ENCODE measurements at places on chromosomes 2 and 18.
A peak's percentile ranks its signal among the peaks of the same experiment; 100 is the strongest.

DNA sequence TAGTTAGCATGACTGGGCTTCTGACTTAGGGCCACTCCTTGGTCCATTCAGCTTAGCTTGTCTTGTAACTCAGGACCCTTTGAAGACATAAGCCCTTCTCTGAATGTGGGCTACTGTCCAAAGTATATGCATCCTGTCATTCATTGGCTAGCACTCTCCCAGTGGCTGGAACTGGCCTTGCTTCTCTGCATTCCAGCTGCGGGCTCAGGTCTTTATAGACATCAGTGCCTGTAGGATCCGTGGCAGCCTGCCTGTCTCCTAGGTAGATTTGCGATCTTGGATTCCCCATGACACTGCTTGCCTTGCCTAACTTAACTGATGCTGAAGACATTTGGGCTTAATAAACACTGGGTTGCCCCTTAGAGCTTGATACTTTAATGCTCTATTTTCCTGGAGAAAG, 170.1 kb downstream of the DCC start:
- ATAC-seq: no peak

- no peak for ATAC-seq
Measured at GRCh38 chr2:181138816-181139215, 158.4 kb downstream of the UBE2E3 start.

DNA sequence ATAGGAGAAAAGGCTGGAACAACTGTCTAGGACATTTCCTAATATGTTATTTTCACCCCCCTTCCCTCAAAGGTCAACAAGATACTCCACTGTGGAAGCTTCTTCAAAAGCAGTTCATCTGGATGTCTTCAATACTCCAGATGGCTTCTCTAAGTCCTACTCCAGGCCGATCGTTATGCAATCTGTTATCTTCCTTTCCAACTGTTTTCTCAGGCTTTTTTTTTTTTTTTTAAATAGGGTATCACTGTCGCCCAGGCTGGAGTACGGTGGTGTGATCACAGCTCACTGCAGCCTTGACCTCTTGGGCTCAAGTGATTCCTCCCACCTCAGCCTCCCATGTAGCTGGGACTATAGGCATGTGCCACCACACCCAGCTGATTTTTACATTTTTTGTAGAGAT, 26.3 kb downstream of the ATP8B1 start:
- ATAC-seq: no peak

- ATAC-seq: peak; percentile 3
Measured at GRCh38 chr2:240584486-240585031, 2.0 kb upstream of the CAPN10 start.

GRCh38 chr2:241560883-241561474, 2.4 kb downstream of the BOK start:
- ATAC-seq: no peak

GRCh38 chr2:148974095-148974494, 64.4 kb upstream of the LYPD6B start:
- no peak for ATAC-seq

DNA sequence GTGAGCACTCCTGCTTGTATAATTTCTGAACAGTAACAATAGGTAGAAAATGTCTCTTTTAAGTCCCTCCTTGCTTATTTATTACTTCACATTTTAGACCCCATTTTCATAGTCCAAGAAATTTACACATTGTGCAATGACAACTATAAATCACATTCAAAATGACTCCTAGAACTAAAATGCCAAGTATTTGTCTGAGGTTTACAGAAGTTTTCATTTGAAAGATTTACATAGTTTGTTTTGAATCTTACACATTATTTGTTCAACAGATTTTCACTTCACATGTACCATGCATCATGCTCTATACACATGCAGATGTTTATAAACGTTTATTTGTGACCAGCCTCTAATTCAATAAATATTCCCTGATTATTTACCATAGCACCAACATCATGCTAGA, 15.7 kb upstream of the TRIB2 start:
- no peak for ATAC-seq

- ATAC-seq: peak; percentile 54
Measured at GRCh38 chr18:23143016-23143814, 7.9 kb downstream of the CABLES1 start.

DNA sequence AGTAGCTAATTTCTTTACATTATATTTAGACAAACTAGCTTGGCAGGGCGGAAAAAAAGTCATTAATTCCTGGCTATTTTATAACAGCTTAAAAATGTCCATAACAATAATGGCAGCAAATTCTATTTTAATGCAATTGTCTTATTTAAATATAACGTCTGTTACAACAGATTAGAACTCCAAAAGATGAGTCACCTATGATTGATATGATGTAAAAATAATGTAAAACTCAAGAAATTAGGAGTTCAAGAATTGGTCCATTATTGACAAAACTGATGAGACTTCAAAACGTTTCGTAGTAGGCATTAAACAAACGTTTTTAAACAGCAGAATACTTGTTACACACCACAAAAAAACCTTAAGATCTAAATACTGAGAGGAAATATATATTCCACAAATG, 2.7 kb downstream of the XPO1 start:
- ATAC-seq: no peak

DNA sequence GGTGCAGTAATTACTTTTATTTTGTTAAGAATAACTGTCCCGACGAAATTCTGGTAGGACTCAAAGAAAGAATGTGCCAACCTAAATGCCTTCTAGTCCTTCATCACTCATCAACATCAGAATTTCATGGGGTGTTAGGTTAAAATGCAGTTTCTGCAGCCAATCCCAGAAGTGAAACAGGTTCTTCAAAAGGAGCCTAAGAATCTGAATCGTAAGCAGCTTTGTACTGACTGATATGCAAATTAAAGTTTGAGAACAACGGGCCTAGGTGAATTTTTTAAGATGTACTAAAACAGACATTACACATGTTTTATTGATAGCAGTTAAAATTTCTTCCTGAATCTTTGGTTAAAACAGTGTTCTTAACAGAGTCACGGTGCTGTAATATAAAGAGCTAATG, 140.3 kb upstream of the ZC3H15 start:
- no peak for ATAC-seq

DNA sequence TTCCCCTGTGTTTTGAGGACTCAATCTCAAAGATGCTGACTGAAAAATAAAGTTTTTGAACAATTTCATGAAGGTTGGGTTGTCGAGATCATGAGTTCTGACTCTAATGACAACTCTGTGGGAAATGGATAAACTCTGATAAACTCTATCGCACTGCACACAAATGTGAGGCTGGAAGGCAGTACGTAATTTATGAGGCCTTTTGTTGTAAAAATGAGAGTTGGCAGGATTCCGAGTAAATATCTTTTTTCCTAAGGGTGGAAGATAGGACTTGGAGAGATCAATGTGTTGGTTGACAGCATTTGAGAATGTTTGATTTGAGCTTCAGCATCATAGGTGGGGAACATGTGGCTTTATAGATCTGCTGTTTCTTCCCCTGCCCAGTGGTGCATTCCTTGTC, 90.4 kb downstream of the SPTBN1 start:
- ATAC-seq: no peak

GRCh38 chr2:112566104-112566503, 18.3 kb upstream of the CHCHD5 start:
- ATAC-seq: peak; percentile 31

DNA sequence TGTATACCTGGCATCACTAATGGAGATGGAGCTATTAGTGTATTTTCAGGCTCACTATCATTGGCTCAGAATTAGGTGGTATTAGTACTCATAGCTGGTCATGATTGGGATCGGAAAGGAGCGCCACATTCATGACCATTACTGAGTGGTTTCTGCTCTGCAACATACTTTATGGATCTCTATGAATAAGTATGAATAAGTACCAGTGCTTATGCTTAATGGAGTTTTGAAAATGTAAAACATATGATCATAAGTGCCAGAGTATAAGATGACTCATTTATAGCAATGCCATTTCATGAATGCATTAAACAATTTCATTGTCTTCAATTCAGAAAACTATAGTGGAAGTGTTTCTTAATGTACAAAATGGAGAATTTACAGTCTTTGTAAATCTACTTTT, 156.7 kb downstream of the GALNT3 start:
- ATAC-seq: no peak

DNA sequence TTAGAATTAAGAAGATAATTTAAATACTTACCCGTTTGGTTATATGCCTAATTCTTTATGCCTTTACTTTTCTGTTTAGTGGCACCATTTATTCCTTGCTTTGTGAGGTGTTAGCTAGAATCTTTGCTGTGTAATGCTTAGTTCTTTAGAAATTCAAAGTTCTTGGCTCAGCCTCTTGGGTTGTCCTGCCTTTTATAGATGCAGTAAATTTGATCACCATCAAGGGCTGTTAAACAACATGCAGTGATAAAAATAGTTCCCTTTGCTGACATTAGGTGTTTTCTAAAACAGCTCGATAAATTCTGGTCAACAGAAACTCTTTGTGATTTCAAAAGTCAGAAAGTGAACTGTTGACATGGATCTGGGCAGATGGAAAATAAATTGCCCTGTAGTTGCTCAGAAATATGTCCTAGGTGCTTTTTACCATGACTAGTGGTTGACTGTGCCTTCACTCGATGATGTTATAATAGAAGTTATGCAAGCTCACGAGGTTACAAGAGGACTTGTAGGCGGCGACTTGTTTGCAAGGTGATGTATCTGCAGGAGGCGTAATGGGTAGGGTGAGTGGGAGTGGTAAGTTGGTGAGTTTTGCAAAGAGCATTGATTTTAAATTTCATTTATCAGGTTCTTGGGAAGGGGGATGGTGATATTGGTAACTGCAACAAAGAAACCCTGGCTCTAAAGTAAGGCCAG, 52.1 kb downstream of the LRRTM1 start:
- ATAC-seq: no peak

DNA sequence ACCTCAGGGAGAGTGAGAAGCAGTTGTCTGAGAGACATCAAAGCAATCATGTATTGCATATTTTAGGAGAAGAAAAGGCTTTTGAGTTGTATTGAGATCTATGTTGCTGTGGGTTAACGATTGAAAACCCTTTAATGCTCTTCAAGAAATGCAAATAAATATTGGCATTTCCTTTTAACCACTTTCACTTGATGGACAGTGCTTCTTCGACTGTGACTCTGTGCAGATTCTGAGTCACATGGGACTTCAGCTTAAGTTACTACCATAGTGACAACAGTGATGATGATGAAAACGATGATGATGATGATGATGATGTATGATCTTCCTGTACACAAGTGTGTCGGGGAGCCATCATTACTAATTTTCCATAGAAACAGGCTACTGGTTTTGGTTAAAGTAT, 181.8 kb downstream of the AKAIN1 start:
- ATAC-seq: no peak

GRCh38 chr2:150413910-150414309, 73.6 kb downstream of the RND3 start:
- no peak for ATAC-seq

DNA sequence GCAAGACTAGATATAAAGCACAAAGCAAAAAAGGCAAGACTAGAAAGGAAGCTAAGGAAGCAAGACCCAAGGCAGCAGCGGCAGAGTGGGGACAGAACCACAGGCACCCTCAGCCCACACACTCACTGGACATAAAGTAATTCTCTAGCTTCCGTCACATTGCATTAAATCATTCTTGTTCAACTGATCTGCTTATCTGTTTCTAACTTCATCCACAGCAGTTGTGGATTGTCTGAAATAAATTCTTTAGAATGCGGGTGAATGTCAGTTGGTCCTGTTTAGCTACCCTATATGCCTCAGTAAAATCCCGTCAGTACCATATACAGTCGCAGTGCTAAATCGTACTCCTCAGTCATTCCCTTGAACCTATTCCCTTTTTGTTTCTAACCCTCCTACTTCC, 183.2 kb upstream of the SLC39A10 start:
- ATAC-seq: no peak

DNA sequence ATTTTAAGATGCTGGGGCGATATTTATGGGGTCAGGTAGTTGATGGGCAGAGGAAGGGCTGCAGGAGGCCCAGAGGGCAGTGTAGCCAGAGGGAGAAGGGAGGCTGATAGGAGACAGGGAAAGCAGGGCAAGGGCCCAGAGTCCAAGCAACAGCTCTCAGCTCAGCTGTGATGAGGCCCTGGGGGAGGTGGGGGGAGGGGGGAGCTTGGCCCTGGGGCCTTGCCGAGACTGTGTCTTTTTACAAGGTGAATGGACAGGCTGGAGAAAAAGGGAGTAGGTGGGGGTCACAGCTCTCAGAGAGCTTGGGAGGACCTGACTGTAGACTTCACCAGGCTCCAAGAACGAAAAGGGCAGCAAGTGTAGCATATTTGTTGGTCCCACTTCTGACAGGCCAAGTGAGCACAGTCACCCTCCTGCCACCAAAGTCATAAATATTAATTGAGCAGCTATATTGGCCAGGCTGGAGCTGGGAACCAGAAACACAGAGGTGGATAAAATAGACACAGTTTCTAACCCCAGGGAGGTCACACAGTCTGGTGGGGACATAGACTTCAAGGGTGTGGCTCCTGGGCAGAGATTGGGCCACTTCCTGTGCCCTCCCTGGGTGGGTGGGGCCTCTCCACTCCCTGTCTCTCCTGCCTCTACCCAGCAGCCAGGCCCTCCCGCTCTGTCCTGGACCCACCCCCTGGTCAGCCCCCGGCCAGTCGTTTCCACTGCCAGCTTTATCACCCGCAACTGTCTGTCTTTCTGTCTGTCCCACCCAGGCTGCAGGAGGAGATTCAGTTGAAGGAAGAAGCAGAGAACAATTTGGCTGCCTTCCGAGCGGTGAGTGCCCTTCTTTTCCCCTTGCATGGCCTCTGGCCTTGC, 1.4 kb downstream of the DES start:
- ATAC-seq: no peak

GRCh38 chr18:46688853-46689525, 32.0 kb upstream of the LOXHD1 start:
- ATAC-seq: no peak

DNA sequence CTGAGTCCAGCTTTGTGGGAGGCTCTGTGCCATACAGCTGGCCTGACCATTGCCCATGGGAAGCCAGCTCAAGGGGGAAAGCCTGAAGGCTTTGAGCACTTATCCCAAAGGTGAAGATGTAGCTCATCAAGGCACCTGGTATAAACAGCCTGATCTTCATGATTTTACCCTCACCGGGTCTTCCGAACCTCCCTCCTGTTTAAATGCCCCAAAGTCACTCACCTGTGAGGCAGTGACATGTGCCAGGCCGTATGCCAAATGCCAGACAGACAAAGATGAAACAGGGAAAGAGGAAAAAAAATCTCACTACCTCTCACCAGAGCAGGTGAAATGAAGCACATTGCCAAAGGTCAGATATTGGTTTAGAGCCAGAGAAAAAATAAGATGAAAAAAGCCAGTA, 62.8 kb upstream of the ITSN2 start:
- ATAC-seq: no peak

- ATAC-seq: no peak
Measured at GRCh38 chr18:35377875-35378573, 887 bp upstream of the ZNF396 start.

- peak; percentile 41 for ATAC-seq
Measured at GRCh38 chr2:118197011-118197675, 108.9 kb downstream of the INSIG2 start.

Measured in activated T-helper 17 cell treated with anti-CD3 and anti-CD28 coated beads, Interleukin-2, amount 50 U/mL, for 72 hours (primary cell).